ENCODE measurements at places on chromosomes 3 and 15.
A peak's percentile ranks its signal among the peaks of the same experiment; 100 is the strongest.

DNA sequence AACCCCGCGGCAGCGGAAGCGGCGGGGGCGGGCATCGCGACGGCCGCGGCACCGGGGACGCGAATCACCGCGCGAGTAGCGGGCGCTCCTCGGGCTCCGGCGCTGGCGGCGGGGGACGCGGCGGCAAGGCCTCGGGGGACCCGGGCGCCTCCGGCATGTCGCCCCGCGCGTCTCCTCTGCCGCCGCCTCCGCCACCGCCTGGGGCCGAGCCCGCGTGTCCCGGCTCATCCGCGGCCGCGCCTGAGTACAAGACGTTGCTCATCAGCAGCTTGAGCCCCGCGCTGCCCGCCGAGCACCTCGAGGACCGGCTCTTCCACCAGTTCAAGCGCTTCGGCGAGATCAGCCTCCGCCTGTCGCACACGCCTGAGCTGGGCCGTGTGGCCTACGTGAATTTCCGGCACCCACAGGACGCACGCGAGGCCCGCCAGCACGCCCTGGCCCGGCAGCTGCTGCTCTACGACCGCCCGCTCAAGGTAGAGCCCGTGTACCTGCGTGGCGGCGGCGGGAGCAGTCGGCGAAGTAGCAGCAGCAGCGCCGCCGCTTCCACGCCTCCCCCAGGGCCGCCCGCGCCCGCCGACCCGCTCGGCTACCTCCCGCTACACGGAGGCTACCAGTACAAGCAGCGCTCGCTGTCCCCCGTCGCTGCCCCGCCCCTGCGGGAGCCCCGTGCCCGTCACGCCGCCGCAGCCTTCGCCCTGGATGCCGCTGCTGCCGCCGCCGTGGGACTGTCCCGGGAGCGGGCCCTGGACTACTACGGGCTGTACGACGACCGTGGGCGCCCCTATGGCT, 675 bp downstream of the RBM15B start:
- DNase-seq = peak; percentile 43

GRCh38 chr3:8853081-8853480, 83.7 kb upstream of the OXTR start:
- DNase-seq = no peak

DNA sequence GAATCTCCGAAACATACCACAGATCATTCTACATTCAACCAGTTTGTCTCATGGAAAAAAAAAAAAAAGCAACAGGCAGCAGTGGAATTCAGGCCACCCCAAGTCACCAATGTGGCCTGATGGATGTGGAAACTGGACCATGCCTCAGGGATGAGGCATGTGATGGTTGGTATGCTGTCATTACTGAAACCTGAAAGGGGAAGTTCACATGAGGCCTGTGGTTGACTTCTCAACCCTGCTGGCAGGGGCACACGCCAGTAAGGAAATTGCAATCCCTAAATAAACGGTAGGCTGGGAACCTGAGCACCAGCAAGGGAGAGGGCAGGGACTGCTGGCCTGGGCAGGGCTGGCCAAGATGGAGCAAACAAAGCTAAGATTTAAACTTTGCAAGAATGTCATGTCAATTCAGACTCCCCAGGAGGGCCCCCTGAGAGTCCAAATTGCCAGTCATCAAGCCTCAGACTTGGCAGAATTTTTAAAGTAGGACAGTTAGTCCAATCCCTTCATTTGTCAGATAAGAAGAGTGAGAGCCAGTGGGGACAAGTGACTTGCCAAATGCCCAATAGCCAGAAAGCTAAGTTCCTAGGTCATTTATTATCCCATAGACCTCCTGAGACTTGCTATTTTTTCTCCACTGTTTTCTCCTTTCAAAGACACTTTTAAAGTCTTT, 310.4 kb downstream of the ERC2 start:
- no peak for DNase-seq

DNA sequence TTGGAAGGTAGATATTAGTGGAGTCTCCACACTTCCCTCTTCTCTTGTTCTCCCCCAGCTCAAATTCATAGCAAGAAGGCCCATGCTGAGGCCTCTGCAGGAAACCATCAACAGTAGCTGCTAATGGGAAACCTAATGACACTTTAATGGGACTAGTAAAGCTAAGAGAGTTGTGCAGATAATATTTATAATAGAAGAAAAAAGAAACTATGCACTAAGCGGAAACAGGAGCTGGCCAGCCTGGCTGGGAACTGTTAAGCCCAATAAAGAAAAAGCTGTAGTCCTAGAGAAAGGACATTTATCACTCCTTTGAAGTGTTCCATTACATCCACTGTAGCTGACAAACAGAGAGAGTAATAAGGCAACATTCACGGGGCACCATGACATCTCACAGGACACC, 229.6 kb downstream of the IGSF11 start:
- DNase-seq = no peak

- no peak for DNase-seq
Measured at GRCh38 chr3:56624725-56625124, 58.3 kb downstream of the TASOR start.

GRCh38 chr15:26971271-26972018, 464 bp downstream of the GABRG3 start:
- no peak for DNase-seq

GRCh38 chr3:143895805-143896204, 47.5 kb upstream of the SLC9A9 start:
- DNase-seq = peak; percentile 28

DNA sequence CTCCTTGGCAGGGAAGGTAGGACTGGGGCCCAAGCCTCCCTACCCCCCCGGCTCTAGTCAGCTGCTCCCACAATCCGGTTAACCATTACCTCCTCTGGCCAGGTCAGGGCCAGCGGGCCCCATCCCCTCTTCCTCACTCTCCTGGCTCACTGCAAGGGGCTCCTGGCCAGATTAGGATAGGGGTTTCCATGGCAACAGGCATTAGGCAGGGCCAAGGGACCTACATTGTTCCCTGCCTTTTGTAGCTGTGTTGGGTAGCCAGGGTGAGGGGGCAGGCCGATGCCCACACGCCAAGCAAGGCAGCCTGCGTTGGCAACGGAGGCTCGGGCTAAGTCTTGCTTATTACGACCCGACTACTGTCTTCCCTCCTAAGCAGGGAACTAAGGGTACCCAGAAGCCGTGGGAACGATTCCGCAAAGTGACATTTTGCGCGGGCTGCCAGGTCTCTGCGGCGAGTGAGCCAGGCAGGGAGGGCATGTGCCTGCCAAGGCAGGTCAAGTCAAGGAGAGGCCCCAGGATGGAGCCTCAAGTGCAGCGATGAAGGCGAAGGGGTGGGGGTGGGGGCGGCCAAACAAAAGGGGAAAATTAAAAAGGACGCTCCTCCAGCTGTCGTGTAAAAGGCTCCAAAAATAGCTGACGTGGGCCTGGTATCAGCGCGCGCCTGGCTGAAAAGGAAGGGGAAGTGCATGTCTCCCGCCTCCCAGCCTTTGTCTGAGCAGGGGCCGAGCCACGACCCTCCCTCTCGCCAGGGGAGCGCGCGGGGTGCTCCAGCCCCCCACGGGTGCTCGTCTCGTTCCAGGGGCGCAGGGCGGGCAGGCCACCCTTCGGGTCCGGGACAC, 919 bp downstream of the IDH2 start:
- DNase-seq = peak; percentile 57

DNA sequence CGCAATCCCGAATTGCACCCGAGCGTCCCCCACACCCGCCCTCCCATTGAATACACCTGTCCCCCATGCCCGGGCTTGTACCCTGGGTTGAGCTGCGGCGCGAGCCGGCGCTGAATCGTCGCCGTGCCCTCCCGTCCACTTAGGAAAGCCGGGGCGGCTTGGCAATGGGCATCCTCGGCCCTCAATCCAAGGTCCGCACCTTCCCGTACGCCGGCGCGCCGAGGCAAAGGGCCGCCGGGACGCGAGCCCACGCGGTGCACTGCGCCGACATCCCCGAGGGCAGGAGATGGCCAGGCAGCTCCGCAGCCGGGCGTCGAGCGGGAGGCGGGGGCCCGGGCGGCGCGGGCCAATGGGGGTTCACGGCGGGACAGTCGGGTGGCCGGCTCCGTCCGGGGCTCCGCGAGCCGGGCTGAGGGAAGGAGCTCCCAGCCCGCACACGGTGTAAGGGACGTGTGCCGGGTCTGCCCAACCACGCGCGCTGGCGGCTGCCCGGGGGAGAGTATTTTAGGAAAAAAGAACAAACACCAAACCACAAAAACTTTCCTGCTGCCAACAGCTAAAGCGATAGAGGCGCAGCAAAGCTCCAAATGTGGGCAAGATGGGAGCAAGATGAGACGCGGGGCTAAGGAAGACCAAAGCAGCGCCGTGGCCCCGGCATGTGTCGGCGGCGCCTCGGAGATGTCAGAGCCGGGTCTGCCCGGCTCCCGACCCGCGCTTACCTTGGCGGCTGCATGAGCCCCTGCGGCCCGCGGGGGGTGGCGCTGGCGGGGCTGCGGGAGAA, 621 bp downstream of the RGMA start:
- DNase-seq = peak; percentile 32

DNA sequence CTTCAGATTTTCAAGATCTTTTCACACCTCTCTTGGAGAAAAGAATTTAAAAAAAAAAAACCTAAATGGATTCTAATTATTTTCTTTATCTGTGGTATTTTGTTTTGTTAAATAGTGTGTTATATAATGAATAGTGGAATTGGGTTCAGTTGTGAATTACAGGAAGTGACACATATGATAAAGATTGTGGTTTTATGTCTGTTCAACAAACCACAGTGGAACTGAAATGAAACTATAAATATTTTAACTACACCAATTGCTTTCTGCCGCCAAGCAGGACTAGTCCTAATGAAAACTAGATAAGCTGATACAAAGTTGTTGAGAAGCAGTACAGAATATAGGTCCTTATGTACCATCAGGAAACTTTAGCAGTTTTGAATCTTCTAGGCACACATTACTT, 121.6 kb downstream of the UBE2E2 start:
- DNase-seq = no peak

DNA sequence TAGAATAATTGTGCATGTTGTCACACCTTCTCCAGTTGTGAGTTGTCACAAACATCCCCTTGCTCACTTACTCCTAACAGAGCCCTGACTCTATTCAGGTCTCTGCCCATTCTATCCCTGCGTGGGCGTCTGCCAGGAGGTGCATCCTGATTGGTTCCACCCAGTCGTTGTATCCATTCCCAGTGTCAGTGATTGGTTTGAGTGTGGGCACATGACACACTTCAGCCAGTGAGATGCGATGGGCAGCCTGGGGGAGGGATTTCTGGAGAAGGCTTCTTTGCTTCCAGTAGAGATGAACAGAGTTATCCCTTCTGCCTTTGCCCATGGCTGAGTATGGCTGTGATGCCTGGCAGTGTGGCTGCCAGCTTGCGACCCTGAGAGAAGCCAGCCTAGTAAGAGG, 18.7 kb downstream of the PXYLP1 start:
- no peak for DNase-seq

GRCh38 chr3:127164615-127165014, 28.3 kb upstream of the PRR23E start:
- DNase-seq = no peak

DNA sequence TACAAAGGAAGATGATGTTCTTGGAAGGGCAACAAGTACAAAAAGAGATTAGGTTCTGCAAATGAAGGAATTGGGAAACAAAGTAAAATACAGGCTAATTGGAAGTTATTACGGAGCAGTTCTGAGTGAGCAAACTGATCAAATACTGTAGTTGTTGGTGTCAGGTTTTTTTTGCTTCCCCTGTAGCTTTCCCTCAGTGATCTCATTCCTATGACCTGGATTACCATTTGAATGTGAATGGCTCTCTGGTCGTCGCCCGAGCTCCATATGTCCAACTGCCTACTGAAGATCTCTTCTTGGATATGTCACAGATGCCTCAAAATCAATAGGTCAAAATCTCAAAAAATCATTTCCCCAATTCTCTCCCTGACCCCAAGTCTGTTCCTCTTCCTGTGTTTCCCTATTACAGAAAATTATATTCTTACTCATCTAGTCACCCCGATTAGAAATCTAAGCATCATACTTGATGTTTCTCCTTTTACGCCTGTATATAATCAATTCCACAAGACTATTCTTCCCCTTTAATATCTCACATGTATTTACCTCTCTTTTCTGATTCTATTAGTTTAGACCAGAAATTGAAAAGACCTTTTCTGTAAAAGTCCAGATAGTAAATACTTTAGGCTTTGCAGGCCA, 29.0 kb downstream of the GOLM2 start:
- DNase-seq = no peak

DNA sequence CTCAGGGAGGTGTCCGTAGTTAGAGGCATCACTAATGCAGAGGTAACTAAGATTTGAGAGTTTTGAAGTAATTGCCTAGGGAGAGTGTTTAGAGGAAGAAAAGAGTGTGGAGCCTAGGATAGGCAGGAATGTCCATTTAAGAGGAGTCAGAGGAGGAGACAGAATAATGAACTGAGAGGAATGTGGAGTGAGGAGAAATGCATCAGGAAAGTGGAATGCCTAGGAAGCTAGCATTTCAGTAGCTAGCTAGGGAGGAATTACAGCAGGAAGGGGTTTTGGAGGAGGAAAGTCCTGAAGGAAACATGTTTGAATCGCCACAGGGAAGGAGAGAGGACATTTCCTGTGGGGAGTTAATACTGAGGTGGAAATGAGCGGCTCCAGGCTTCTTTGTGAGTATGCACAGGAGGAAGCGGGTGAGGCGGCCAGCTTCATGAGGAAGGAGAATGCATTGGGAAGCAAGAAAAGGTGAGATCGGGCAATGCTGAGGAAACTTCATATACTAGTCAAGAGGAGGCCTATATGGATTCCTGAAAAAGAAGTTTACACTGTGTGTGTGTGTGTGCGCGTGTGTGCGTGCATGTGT, 154.3 kb downstream of the TMEM108 start:
- DNase-seq = no peak

- no peak for DNase-seq
Measured at GRCh38 chr15:91737151-91737818, 116.2 kb upstream of the SLCO3A1 start.

GRCh38 chr3:10702961-10703740, 112.9 kb upstream of the SLC6A11 start:
- no peak for DNase-seq

GRCh38 chr3:38313263-38313662, 31.2 kb downstream of the SLC22A14 start:
- DNase-seq = no peak

DNA sequence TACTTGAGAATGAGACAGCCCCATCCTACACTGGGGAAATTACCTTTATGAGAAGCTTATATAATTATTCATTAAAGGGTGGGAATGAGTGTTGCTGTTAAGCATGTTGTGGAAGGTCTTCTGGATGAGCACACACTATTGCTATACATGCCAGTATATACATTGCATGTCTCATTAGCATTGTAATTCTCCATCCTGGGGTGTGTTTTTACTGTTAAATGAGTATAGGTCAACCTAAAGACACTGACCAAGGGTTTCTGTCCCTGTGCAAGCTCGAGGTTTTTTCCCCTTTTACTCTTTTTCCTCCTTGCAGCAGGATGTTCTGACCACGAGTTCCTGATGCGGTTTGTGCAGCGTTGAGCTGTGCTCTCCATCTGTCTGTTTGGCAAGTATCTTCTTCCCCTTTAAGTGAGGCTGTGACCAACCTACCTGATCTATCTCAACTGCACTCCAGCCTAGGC, 7.2 kb upstream of the IVD start:
- peak; percentile 48 for DNase-seq
